Activated T-cell treated with anti-CD3 and anti-CD28 coated beads for 1 hour (primary cell): ENCODE measurements at places on chromosomes 3 and 15.

DNA sequence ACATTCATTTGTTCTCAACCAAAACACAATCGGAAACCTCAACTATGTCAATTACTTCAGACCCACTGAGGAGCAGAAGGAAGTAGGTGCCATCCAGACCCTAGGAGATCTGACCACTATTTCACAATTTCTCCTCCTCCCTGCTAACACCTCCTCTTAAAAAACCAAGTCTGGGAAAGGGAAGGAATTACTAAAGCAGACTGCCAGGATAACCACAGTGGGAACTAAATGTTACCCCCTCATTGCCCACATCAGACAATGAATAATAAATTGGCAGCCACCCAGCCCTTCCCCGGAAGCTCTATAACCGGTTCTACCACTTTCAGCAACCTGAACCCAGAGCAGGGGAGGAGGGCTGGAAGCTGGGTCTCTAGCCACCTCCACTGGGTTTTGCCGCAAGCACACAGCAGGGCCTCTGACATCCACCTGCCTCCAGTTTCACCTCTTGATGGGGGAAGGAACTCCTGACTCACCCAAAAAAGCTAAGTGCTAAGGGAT is 17.6 kb downstream of the C15orf62 start:
- no peak for DNase-seq

GRCh38 chr3:51891242-51892039 is 11.7 kb downstream of the IQCF1 start:
- no peak for DNase-seq

DNA sequence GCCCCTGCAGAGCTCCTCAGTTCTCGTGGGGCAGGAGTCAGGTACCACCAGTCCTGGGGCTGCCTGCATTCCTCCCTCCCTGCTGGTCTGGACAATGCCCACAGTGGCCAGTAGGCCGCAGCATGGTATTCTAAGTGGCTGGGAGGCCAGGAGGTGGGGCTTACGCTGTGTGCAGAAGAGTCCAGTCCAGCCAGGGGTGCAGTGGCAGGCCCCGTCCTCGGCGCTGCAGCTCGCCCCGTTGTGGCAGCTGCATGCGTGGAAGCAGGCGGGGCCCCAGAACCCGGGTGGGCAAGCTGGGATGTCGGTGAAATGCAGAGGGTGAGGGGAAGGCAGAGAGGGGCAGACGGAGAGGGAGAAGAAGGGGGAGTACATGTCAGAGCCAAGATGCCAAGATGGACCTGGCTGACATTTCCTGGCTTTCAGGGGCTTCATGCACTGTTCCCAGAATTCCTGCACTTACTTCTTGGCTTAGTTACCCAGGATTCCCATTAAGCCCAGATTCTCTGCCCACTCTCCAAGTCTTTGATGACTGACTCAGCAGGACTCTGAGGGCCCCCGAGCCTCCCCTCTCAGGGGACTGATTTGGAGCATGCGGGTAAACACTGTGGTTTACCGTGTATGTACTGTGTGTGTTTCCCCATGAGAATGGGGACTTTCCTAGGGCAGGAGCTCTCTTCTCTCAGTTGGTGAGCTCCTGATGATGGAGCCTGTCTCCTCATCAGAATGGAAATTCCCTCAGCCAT is 47.5 kb downstream of the RAB11A start:
- no peak for DNase-seq

DNA sequence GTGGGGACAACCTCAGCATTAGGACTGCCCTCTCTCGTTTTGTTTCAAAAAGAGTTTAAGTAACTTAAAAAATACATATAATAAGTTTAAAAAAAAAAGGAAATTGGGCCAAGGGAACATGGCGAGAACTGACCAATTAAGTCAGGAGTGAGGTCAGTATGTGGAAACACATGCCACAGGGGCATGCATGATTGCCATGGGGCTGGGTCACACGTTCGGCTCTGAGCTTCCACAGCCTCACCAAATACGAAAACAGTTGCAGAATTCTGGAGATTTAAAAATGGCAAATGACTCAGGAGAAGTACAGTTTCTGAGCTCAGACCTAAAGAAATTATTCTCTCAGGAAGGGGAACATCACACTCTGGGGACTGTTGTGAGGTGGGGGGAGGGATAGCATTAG is 24.1 kb downstream of the PDE8A start:
- no peak for DNase-seq

DNA sequence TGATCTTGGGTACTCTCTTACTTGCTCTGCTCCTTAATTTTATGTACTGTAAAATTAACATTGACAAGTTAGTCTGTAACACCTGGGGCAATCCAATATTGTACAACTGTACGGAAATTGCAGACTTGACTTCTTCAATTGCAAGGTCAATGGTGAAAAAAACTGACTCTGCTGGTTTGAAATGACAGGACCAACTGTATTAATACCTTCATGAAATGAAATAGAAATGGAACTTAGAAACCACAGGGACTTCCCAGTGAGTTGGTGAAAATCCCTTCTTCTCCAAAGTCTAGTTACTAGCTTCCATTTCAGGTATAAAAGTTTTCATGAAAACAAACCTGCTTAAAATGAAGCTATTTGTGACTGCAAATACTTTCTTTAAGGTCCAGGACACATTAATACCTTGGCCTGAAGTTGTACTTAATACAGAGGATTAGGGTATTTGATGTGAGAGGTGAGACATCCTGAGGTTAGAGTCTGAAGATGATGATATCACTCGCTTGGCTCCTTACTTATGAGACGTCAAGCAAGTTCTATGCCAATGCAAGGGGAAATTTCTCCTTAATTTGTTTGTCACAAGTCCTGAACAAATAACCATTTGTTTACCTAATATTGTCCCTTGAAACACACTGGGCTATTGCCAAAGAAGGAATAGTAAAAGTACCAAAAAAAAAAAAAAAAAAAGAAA is 226.2 kb upstream of the TP63 start:
- DNase-seq, result no peak

GRCh38 chr15:74571191-74571590 is 30.2 kb downstream of the ARID3B start:
- no peak for DNase-seq

GRCh38 chr15:20344601-20345400 is 196.8 kb downstream of the GOLGA6L6 start:
- DNase-seq, result no peak

DNA sequence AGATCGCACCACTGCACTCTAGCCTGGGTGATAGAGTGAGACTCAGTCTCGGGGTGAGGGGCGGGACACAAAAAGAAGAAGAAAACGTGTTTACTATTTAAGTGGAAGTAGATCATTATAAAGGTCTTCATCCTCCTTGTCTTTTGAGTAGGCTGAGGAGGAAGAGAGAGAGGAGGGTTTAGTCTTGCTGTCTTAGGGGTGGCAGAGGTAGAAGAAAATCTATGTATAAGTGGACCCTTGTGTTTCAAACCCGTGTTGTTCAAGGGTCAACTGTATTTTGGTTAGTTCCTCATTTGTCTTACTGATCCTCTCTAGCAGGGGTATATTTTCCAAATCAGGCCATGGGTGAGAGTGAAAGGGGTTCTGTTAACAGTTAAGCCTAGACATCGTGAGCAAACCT is 40.1 kb downstream of the TRIM71 start:
- DNase-seq, result no peak

- no peak for DNase-seq
Measured at GRCh38 chr3:24355806-24356205, 138.8 kb downstream of the THRB start.

DNA sequence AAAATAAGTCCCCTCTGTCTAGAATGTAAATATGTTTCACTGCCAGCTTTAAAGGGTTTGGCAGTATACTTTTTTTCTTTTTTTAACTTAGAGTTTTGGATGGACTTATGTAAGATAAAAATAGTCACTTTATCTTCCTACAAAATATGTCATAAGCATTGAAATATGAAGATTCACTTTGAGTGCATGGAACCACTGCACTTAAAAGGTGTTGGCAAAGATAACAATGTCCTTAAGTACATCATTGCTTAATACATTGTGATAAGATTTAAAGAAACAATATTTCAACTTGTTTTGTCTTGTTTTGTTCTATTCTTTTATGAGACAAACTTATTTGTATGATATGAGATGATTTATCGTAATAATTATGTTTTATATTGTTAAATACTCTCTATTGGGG is 66.3 kb upstream of the NAALADL2 start:
- no peak for DNase-seq

GRCh38 chr3:20462723-20463122 is 276.7 kb upstream of the SGO1 start:
- no peak for DNase-seq

GRCh38 chr3:17401912-17402311 is 340.5 kb downstream of the TBC1D5 start:
- DNase-seq, result no peak

- no peak for DNase-seq
Measured at GRCh38 chr15:43211224-43211735, 9.5 kb downstream of the EPB42 start.

GRCh38 chr15:83813682-83814081 is 159.8 kb downstream of the ADAMTSL3 start:
- no peak for DNase-seq

GRCh38 chr3:2343031-2343682 is 244.5 kb downstream of the CNTN4 start:
- DNase-seq, result no peak

- no peak for DNase-seq
Measured at GRCh38 chr15:101019366-101019896, 100.3 kb downstream of the LRRK1 start.

- no peak for DNase-seq
Measured at GRCh38 chr15:84099181-84099580, 136.4 kb upstream of the GOLGA6L4 start.

GRCh38 chr3:67897351-67898336 is 243.2 kb upstream of the SUCLG2 start:
- DNase-seq, result no peak

DNA sequence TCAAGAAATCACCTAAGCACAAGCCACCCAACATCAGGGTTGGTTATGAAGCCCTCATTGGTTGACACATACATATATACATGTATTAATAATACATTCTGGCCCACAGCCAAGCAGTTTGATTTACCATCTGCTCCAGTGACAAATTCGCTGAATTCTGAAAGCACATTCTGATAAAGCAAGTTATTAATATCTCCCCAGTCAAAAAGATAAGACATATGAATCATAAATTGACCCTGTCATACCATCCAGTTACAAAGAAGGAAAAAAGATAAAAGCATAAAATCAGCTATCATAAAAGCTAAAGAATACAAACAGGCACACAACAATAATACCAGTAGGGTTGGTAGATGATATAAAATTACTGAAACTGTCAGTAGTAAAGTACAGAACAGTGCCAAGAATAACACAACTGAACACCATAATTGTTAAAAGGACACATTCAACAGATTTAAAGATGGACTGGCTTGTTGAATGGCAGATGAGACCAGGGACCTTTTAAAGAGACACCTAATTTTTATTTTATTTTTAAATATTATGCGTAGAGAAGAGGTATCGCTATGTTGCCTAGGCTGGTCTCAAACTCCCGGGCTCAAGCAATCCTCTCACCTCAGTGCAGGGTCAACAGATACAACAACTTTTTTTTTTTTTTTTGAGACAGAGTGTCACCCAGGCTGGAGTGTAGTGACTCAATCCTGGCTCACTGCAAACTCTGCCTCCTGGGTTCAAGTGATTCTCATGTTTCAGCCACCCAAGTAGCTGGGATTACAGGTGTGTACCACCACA is 7.7 kb downstream of the SNX4 start:
- DNase-seq, result no peak

DNA sequence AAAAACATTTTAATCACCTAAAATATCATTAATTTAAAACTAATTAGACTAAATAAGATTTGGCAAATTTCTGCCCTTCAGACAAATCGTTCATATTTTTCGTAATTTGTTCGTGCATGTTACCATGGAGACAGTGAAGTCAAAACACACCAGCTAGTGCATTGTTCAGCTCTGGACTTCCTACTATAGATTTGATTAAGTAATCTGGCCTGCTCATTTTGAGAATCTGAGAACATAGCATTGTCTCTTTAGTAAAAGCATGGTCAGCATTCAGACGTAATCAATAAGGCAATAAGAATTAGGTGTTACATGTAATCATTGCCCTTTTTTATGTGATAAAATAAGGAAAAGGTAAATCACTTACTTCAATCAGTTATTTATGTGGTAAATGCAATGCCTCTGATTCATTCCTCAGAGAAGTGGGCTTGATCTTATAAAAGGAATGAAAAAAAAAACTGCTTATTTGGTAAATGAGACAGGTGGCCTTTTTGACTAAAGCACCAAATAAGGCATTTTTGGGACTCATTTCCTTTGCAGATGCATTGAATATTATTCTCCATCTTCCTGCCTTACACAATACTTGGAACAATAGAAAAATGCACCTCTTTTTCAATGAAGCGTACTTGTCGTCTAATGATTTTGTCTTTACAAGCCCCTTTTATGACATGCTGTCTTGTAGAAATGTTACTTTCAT is 84.5 kb upstream of the FNDC3B start:
- no peak for DNase-seq
